ENCODE measurements at places on chromosomes 12 and 14.

DNA sequence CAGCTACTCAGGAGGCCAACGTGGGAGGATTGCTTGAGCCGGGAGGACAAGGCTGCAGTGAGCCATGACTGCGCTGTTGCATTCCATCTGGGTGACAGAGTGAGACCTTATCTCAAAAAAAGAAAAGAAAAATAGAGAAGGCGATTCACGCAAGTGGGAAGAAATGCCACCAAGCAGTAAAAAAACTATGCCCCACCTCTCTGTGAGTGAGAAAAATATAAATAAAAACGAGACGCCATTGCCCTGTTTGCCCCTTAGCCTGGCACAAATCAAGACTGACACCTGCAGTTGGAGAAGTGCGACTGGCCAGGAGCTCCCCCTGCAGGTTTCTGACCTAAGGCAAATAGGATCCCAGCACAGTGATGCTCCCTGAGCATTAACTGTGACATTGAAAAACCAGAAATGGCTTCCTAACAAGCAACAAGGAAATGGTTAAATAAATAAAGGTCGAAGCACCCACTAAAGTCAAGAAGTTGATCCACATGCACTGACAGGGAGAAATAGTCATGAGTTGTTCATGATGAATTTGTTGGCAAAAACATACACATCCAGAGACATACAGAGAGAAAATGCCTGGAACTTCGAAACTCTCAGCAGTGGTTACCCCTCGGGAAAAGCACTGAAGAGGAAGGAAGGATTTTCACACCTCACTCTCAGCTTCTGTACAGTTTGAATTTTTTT, 21.1 kb downstream of the GSC start:
- no peak for DNase-seq

DNA sequence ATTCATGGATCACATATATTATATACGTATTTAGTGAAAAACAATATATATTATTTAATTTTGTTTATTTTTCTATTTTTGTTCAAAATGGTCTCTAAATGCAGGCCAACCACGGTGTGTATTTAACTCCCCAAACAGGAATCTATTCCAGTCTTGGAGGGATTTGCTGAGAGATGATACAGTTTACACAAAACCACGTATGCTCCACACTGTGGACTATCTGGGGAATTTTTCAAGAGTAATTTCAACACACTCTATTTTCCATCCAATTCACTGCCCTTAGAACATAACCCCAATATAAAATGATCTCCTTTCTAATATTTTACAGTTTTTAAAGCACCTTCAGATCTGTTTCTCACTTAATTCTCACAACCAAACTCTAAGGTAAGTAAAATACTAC, 15.3 kb downstream of the EML1 start:
- DNase-seq: no peak

DNA sequence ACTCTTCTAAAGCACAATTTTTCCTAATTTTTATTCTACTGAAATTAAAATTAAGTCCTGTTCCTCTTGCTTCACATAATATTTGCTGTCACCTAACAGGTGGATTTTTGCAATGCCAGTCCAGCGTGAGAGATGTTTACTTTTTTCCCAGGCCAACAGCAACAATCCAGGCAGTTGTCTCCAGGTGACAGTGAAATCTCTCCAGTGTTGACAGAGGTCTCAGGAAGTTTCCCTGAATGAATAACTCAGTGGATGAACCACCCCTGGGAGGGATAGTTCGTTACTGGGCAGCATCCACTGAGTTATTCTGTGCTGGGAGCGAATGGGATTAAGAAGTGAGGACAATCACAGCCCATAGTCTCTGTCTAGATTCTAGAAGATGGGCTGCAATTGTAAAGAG, 7.1 kb upstream of the NT5DC3 start:
- no peak for DNase-seq

DNA sequence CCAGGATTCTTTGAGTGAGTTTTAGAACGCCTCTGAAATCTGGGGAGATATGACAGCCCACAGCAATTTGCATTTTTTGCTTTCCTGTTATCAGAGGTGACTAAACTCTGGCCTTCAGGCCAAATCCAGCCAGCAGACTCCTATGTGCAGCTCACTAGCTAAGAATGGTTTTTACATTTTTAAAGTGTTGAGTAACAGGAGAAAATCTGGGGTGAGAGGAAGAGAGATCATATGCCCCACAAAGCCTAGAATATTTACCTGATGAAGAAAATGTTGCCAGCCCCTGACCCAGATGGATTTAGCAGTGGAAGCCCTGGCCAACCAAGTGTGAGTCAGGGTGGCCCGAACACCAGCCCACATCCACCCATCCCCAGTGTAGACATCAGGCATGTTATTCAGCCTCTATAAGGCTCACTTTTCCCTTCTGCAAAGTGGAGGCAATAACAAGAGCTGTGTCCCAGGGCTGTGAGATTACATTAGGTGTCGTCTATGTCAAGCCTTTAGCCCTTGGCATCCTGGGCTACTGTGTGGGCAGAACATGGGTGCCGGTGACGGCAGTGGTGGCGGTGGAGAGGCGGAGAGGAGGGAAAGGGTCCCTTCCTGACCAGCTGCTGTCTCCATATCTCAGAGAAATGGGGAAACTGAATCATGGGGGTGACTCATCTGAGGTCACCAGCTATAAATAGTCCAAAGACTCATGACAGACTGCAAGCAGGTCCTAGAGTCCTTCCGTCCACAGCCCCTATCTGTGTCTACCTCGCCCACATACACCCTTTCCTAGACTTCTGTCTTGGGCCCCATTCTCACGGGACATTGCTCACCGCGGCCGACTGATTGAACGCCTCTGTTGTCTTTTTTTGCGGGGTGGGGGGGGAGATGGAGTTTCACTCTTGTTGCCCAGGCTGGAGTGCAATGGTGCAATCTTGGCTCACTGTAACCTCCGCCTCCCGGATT, 32.6 kb upstream of the CD9 start:
- no peak for DNase-seq

GRCh38 chr12:117279606-117280005, 81.8 kb downstream of the NOS1 start:
- DNase-seq: no peak

GRCh38 chr14:64476438-64476837, 11.1 kb downstream of the AKAP5 start:
- no peak for DNase-seq

DNA sequence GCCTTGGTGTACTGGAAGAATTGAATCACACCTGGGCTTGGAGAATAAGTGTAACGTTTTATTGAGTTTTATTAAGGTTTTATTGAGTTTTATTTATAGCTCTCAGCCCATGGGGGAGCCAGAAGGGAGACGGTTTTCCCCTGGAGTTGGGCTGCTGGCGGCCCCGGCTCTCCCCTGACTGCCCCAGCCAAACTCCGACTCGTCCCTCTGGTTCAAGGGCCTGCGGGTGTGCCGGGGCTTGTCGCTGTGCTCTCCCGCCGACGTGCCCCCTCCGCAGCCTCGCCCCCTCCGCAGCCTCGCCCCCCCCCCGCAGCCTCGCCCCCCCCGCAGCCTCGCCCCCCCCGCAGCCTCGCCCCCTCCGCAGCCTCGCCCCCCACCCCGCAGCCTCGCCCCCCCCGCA, 326.1 kb upstream of the RTL1 start:
- DNase-seq: no peak

DNA sequence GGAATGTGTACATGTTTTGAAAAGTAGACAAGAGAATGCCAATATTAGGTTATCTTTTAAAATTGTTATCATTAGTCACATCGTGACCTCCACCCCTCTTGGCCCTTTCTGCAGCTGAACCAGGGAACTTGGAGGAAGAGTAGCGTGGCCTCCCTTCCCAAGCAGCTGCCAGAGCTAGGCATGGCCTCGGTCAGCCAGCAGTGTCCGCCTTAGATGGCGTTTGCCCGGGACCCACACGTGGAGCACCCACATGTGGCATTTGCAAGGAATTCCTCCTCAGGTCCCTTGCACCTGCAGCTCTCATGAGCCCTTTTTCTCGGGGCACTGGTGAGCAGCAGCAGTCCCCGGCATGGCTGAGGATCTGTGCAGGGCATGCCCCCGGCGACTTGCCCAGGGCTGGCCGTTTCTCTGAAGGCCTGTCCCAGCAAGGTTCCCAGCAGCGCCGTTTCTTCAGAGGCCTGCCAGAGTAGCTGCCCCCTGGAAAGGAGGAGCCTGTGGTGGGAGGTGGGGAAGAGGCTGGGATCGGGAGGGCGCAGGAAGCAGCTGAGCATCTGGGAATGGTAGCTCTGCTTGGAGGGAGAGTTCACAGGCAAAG, 10.8 kb downstream of the JDP2 start:
- no peak for DNase-seq

DNA sequence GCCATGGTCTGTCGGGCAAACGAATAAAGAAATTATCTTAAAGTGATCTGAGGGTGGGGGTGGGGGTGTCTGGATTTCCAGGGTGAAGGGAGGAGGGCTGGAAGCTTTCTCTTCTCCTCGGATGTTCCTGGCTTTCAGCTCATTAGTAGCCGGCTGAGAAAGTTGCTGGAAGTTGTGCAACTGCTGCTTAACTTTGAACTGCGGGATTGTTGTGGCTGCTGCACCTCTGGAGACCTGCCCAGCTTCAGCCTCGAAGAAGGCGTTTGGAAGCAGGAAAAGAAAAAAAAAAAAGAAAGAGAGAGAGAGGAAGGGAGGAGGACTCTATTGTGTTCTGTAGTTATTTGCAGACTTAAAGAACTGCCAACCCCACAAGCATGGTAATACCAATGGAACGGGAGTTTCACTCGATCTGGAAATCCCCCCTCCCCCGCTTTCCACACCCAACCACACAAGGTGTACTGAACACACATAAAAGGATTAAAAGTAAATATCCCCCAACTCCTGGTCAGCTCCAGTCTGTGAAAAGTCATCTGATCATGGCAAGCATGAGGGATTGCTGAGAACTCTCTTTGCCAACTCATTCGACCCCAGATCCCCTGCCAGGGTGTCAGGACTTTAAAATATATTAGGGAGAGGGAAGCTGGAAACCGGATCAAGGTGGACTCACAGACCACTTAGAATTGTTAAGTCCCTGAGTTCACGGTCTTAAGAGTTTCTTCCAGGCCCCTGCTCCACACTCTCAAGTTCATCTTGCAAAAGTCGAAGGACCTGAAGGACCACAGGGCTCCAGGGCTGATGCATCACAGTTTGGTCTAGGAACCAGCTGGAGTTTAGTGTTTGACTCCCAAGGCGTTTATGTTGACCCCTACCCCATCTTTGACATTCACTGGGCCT, at the start of gene RASSF9:
Gene RASSF9 (minus strand): TSS at position 213 of the 894 bp plus-strand sequence. CDS start 208 bp downstream, at position 5.
- no peak for DNase-seq
